ENCODE measurements at places on chromosomes 6 and 20. TPM values are rescaled to one million over a fixed set of nuclear protein-coding genes. Genes with fewer than 3 reads are reported as not detected.

GRCh38 chr6:155080881-155081845 is 86.0 kb downstream of the TIAM2 start:
- no peak for DNase-seq

DNA sequence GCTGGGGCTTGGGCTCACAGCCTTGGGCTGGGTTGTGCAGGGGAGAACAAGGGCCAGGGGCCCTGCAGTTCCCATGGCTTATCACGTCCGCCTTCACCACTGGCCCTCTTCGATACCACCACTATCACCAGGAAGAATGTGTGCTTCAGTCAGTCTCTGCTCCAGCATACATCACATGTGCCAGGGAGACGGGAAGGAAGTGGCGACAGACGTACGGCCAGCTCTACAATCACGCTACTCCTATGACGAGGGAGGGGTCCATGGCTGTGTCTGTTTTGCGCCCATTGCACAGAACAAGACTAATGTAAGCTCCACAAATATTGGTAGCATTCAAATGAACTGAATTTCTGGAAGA is 72.1 kb downstream of the TRAM2 start:
- DNase-seq, result no peak

DNA sequence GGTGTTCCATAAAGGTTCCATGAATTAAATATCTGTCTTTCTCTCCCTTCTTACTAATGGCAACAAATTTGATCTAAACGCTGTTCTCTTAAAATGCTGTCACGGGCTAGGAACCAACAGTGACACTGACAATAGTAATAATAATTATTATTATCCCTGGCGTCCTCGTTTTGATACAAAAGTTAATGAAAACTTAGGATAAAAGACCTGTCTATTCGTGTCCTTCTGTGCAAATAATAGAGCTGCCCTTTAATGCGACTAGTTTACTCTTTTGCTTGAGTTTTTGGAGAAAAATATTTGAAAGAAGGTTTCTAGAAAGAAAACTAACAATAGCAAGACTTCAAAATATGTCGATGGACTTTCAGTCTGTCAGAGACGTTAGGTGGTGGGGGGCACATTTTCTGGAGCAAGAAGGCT is 4.3 kb downstream of the VGLL2 start:
- no peak for DNase-seq

- no peak for DNase-seq
Observed at GRCh38 chr6:24981386-24981760, 45.6 kb upstream of the RIPOR2 start.

- DNase-seq, result no peak
Observed at GRCh38 chr6:2957696-2958330, 13.6 kb downstream of the SERPINB6 start.

DNA sequence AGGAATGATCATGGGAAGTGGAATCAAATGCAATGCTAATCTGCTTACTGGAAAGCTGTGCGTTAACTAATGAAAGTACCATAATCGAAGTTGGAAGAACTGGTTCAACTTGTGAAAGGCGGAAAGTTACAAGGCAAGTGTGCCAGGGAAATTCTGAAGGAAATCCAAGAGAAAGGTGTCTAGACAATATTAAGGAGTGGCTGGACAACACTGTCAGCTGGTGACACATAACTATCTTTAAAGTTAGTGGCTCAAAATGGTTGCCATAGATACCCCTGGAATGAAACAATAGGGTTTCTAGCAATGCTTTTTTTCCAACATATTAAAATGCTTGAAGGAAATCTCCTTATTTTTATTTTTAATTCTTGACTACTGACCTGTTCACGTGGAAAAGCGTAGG is 90.4 kb downstream of the BMP2 start:
- DNase-seq, result no peak

- DNase-seq, result no peak
Observed at GRCh38 chr6:101728388-101728787, 334.9 kb downstream of the GRIK2 start.

DNA sequence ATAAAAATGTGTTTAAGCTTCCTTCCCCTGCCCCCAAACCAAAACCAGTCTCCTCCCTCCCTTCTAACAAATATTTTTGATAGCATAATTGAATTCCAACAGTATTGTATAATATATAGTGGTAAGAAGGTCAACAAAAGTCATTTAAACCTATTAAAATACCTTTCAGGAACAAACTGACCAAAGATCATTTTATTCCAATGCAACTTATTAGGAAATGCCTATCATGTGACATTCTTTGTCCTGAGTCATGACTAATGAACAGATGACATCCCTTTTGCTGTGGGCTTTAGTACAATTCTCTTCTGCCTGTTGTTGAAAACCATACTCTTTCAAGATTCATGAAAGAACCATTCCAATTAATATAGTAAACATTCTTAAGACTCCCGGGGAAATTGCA is 51.5 kb upstream of the TRAF3IP2 start:
- DNase-seq, result no peak

- DNase-seq, result no peak
Observed at GRCh38 chr20:56289652-56290051, 41.1 kb downstream of the MC3R start.

DNA sequence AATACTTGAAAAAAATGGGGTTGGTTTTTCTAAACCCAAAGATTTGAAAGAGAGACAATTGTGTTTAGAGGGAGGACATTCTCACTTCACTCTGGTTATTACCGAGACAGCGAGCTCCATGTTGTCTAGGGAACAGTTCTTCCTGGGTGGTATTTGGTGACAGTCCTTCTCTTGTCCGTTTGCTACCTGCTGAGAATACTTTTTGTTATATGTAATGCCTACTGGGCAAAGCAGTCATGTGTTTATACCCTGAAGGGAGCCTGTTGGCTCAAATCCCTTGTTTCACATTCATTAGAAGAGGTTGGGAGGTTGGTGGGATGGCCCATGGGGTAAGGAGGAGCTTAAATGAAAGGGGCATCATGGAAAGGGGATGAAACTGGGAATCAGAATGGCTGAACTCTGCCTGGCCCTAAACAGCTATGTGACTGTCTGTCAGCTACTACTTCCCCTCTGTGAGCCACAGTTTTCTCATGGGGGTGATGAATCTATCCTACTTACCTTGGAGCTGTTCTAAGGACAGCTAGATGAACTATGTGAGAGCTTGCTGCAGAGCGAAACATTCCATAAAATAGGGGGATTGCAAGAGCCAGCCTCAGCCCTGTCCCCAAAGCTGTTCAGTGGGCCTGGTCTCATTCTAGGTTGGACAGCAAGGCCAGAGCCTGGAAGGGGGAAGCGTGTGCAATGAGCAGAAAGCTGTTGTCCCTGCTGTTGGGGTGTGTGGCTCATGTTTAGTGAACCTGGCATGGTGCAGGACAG is 43.5 kb downstream of the FNDC1 start:
- no peak for DNase-seq

GRCh38 chr6:14945461-14946185 is 300.2 kb upstream of the JARID2 start:
- DNase-seq, result no peak

DNA sequence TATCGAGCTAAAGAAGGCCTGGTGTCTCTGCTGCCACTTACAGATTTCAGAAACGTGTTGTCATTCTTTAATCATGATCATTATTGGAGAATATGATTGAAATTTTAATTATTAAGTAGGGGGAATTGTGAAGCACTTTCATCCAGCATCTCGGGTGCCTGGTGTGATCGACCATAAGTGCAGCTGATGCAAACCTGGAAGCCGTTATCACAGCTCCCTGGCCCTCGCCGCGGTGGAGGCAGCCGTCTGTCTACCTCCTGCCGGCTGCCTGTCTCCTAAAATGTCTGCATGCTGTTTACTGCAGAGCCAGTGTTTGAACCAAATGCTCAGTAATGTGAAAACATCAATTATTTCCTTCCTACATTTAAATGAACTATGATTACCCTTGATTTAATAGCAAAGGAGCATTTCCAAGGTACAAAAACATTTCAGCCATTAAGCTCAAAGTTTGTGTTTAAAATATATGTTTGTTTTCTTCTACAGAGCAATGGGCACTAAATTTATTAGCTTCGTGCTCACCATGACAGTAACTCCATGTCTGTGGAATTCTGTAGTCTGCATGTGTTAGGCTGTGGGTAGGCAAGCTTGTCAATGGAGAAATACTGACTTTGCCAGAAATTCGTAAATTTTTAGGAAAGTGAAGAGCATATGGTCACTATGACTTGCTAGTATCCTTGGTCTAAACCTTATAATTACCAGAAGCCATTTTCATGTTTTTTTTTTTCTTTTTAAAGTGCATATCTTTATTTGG is 184.5 kb upstream of the AGPAT4 start:
- DNase-seq, result no peak

GRCh38 chr20:35283441-35284266 is 918 bp downstream of the EIF6 start:
- no peak for DNase-seq

DNA sequence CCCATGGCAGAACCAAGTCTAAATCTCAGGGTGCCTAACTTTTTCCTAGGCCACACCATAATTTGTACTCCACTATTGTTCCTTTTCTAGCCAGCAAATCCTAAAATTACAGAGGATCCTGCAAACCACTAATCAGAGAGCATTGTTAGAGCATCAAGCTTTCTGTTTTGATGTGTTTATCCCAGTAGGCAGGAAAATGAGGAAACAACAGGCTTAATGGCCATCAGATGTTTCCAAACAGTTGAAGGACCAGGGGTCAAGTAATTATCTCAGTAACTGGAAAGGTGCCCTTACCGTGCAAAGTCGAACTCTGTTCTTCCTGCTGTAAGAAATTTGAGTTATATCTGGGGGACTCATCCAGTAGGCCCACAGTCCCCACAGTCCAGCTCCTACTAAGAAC is 58.7 kb downstream of the RALY start:
- DNase-seq, result no peak

- no peak for DNase-seq
Observed at GRCh38 chr6:35911871-35912653, 8.8 kb downstream of the SRPK1 start.

GRCh38 chr20:24501764-24502556 is 32.5 kb downstream of the SYNDIG1 start:
- DNase-seq, result no peak

- no peak for DNase-seq
Observed at GRCh38 chr20:64189530-64189966, 25.3 kb downstream of the MYT1 start.

IL17F gene
- not detected for total RNA-seq

TDRD6 gene
- total RNA-seq, result not detected

TSPYL1 gene
- total RNA-seq, result 103 TPM

VWA7 gene
- total RNA-seq, result 4.3 TPM

Measured in Panc1 (cell line).